Effector CD4-positive, alpha-beta T cell (primary cell): ENCODE measurements at places on chromosomes 3 and 15.

- DNase-seq = no peak
These were observed 66.6 kb upstream of the PAQR5 start for GRCh38 chr15:69232144-69232543.

GRCh38 chr3:52429031-52429430, 15.9 kb downstream of the SEMA3G start:
- no peak for DNase-seq

DNA sequence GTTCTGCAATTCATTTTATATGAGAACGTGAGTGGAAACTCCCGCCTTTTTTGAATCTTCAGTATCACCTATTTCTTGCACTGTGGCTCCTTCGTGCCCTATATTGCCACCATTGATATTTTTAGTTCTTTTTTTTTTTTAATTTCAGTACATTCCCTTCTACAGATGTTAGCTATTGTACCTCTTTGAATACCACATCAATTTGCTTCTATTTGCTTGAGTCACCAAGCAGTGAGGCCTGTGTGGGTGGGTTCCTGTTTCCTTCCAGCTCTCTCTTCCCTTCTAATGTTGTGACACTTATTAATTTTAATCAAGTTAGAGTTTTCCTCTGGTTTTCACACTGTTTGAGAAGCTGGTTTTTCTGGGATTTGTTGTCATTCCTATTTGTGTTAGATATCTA, 8.7 kb downstream of the HACD2 start:
- no peak for DNase-seq

GRCh38 chr3:111904376-111905241, 45.5 kb downstream of the PHLDB2 start:
- DNase-seq = no peak
